Type B pancreatic cell (in vitro differentiated cells): ENCODE measurements at places on chromosomes 13 and 19. TPM values are rescaled to one million over a fixed set of nuclear protein-coding genes. Genes with fewer than 3 reads are reported as not detected.
A peak's percentile ranks its signal among the peaks of the same experiment; 100 is the strongest.

The PRRG2 gene
- total RNA-seq: 5.1 and 5.2 TPM in 2 replicates

The NANOS3 gene
- total RNA-seq: 0.69 and 2.8 TPM in 2 replicates

The OR7C1 gene
- total RNA-seq: not detected in 2 replicates

The COL4A1 gene
- total RNA-seq: 20.4 and 83.6 TPM in 2 replicates

The PSG6 gene
- not detected in 2 replicates for total RNA-seq

The SLC6A16 gene
- total RNA-seq: 0.31 and 3.5 TPM in 2 replicates

GRCh38 chr19:45881909-45882528, 3.9 kb downstream of the IRF2BP1 start:
- H3K36me3 ChIP-seq: peaks cover 5% of the 10 kb centered on the region
- peaks cover 4% of the 10 kb centered on the region for H3K27me3 ChIP-seq
- DNase-seq: no peak
- peak overlapping the region; percentile 94 for H3K4me3 ChIP-seq
- peaks cover 35% of the 10 kb centered on the region for H3K4me1 ChIP-seq

GRCh38 chr13:96525715-96526114, 435.8 kb downstream of the HS6ST3 start:
- no peak for DNase-seq
- no peaks in the 10 kb centered on the region for H3K36me3 ChIP-seq
- H3K4me1 ChIP-seq: peaks cover 4% of the 10 kb centered on the region
- no peak overlapping the region for H3K27ac ChIP-seq
- H3K27me3 ChIP-seq: no peaks in the 10 kb centered on the region

- H3K4me1 ChIP-seq: no peaks in the 10 kb centered on the region
- H3K36me3 ChIP-seq: peaks cover 11% of the 10 kb centered on the region
- no peak overlapping the region for H3K27ac ChIP-seq
- DNase-seq: no peak
These were observed 96.8 kb downstream of the RAB20 start for GRCh38 chr13:110464556-110465333.

DNA sequence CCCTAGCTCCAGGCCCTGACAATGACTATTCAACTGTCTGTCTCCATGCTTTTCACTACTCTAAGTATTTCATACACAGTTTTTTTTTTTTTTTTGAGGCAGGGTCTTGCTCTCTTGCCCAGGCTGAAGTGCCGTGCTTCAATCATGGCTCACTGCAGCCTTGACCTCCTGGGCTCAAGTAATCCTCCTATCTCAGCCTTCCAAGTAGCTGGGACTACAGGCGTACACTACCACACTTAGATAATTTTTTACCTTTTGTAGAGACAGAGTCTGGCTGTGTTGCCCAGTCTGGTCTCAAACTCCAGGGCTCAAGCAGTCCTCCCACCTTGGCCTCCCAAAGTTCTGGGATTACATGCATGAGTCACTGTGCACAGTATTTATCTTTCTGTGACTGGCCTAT, 815.4 kb downstream of the DACH1 start:
- no peaks in the 10 kb centered on the region for H3K4me1 ChIP-seq
- H3K27ac ChIP-seq: no peak overlapping the region
- no peak overlapping the region for H3K4me3 ChIP-seq
- DNase-seq: no peak
- H3K27me3 ChIP-seq: no peaks in the 10 kb centered on the region

GRCh38 chr19:53875602-53876325, 6.2 kb upstream of the PRKCG start:
- H3K4me1 ChIP-seq: peaks cover 17% of the 10 kb centered on the region
- H3K4me3 ChIP-seq: no peak overlapping the region
- peaks cover 25% of the 10 kb centered on the region for H3K36me3 ChIP-seq

GRCh38 chr19:16235811-16236652, 38.3 kb downstream of the AP1M1 start:
- no peaks in the 10 kb centered on the region for H3K4me1 ChIP-seq
- H3K27me3 ChIP-seq: no peaks in the 10 kb centered on the region
- peaks cover 10% of the 10 kb centered on the region for H3K36me3 ChIP-seq
- H3K27ac ChIP-seq: no peak overlapping the region
- H3K4me3 ChIP-seq: no peak overlapping the region

- peaks cover 5% of the 10 kb centered on the region for H3K36me3 ChIP-seq
- H3K27ac ChIP-seq: peak overlapping the region; percentile 27
- H3K27me3 ChIP-seq: peaks cover 52% of the 10 kb centered on the region
- H3K4me3 ChIP-seq: peak overlapping the region; percentile 71
- no peak for DNase-seq
These were observed 32.9 kb downstream of the TSHZ3 start for GRCh38 chr19:31316201-31316951.

- no peak overlapping the region for H3K27ac ChIP-seq
- peaks cover 3% of the 10 kb centered on the region for H3K36me3 ChIP-seq
- H3K4me1 ChIP-seq: peaks cover 13% of the 10 kb centered on the region
These were observed 23.5 kb downstream of the KCTD15 start for GRCh38 chr19:33819880-33820781.

- no peak overlapping the region for H3K4me3 ChIP-seq
- peaks cover 15% of the 10 kb centered on the region for H3K36me3 ChIP-seq
- no peaks in the 10 kb centered on the region for H3K27me3 ChIP-seq
These were observed 29.9 kb downstream of the CAPN12 start for GRCh38 chr19:38714354-38714778.
